ENCODE measurements at places on chromosomes 2 and 18.

DNA sequence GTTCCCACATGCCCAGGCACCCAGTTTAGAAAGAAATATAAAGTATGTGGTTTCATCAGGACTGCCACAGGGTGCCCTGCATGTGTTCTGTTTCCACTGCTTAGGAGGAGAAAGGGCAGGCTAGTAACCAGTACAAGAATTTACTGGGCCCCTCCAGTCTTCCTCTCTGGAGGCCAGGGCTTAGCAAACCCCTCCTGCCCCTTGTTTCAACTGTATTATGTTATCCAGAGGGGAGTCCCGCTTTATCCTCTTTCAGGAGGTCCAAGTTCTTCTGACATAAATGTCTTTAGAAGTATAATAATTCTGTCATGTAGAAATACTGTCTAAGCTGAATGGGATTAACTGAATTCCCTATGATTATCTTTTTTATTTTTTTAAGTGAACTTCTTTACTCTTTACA, 132.1 kb downstream of the WDSUB1 start:
- no peak for DNase-seq

DNA sequence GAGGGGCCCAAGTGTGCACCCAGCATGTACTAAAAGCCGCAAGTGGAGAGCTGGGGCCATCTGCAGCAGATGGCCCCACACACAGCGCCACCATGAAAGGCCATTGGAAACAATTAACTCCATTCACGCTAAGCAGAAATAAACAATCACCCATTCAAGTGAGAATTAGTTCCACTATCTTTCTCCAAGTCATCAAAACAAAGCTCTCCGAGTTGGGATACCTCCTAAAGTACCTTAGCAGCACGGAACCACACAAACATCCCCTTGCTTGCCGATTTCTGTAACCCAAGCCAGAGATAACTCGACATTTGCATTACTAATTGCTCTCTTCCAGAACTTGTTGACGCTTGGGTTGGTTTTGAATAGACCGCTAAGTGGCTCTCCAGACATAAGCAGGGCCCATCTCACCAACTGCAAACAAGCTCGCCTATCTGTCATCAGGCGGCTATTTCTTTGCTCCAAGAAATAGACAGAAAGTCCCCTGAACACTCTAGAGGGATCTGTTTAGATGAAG, 840.6 kb upstream of the SALL3 start:
- no peak for DNase-seq

- DNase-seq: peak; percentile 50
Measured at GRCh38 chr2:174246944-174247381, 1.4 kb downstream of the OLA1 start.

DNA sequence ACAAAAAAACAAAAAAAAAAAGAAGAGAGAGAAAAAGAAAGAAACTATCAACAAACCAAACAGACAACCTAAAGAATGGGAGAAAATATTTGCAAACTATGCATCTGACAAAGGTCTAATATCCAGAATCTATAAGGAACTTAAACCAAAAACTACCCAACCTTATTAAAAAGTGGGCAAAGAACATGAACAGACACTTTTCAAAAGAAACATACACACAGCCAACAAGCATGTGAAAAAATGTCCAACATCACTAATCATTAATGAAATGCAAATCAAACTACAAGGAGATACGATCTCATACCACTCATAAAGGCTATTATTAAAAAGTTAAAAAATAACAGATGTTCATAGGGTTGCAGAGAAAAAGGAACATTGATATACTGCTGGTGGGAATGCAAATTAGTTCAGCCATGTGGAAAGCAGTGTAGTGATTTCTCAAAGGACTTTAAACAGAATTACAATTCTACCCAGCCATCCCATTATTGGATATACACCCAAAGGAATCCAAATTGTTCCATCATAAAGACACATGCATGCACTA, 7.2 kb upstream of the POLE4 start:
- DNase-seq: no peak

DNA sequence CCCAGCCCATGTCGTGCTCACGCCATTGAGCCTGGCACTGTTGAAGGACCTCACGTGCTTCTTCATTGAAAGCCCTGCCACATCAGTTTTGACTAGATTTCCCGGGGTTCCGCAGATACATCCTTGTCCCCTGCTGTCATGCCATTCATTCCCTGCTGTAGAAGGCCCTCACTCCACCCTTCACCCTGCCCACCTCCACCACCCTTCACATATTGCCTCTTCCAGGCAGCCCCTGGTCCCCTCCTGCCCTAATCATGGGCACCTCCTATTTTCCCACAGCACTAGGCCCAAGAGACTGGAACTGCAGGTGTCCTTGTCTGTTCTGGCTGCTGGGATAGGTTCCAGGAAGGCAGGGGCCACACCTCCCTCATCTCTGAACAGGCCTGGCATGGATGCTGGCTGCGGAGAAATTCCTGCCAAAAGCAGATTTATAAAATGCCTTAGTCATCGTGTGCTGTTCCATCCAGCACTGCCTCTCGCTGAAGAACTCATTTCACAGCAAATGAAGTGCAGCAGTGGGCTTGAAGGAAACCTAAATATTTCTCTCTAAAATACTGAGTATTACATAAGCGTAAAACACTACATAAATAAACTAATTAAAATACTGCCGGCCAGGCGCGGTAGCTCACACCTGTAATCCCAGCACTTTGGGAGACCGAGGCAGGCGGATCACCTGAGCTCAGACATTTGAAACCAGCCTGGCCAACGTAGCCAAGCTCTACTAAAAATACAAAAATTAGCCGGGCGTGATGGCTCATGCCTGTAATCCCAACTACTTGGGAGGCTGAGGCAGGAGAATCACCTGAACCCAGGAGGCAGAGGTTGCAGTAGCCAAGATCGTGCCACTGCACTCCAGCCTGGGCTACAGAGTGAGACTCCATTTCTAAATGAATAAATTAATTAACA, 38.4 kb downstream of the EIF4E2 start:
- DNase-seq: no peak

DNA sequence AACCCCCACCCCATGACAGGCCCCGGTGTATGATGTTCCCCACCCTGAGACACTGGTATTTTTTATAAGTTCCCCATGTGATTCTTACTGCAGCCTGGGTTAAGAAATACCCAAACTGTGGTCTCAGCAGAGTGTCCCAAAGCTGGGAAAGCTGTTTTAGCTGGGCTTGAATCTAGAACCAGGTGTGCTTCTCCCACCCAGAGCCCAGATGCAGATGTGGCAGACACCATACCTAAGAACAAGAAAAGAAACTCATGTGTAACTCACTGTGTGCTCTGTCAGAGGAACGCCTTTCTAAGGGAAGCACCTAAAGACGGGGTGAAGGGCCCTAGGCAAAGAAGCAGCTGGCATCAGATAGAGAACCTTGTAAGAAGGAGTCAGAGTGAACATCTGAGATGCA, 23.9 kb downstream of the DOK1 start:
- no peak for DNase-seq

DNA sequence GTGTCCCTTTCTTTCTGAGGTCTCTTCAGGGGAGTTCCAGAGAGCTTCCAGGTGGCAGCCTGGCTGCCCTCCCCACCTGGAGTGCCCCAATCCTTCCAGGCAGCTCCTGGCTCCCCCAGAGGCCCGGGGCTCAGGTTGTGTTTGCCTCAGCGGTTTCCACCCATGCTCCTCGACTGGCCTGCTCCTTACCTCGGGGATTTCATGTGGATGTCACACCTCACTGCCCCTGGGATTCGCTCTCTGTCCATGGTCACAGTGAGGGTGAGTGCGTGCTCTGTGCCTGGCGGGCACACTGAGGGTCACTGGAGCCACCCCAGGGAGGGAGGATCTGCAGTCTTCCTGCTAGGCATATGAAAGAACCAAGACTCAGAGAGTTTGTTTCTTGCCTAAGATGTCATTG, 2.1 kb upstream of the TOGARAM2 start:
- DNase-seq: no peak

GRCh38 chr2:176088048-176088936, 4.2 kb upstream of the HOXD13 start:
- DNase-seq: peak; percentile 66

- no peak for DNase-seq
Measured at GRCh38 chr2:232375164-232375563, 3.4 kb upstream of the ALPP start.

- no peak for DNase-seq
Measured at GRCh38 chr2:12821656-12822055, 104.9 kb downstream of the TRIB2 start.

GRCh38 chr18:76139844-76140243, 355.2 kb downstream of the ZNF516 start:
- DNase-seq: no peak

DNA sequence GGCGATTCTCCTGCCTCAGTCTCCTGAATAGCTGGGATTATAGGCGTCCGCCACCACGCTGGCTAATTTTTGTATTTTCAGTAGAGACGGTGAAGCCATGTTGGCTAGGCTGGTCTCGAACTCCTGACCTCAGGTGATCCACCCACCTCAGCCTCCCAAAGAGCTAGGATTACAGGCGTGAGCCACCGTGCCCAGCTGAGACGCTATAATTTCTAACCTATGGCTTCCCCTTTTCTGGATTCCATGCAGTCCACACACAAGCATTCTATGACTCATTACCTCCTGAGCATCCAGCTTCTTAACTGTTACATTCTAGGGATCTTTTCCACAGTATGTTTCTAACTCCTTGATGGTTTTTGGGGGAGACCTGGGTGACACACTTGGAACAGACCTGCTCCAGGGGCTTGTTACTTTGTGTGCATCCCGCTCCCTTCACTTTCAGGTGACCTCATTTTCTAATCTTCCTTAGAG, 11.8 kb upstream of the KCMF1 start:
- no peak for DNase-seq
